ENCODE measurements at places on chromosomes 2 and 18. TPM values are rescaled to one million over a fixed set of nuclear protein-coding genes. Genes with fewer than 3 reads are reported as not detected.

DNA sequence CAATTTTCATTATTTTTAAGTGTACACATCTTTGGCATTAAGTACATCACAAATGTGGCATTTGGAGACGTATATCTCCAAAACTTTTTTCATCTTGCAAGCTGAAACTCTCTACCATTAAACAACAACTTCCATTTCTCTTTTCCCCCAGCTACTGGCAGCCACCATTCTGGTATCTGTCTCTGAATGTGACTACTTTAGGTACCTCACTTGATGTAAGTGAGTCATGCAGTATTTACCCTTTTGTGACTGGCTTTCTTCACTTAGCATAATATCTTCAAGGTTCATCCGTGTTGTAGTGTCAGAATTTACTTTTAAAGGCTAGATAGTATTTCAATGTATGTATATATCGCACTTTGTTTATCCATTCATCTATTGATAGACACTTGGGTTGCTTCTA lies 17.0 kb downstream of the BABAM2 start:
- H3K27me3 ChIP-seq, result no peaks in the 10 kb centered on the region
- H3K4me1 ChIP-seq, result peaks cover 47% of the 10 kb centered on the region
- H3K4me3 ChIP-seq, result no peak overlapping the region
- no peak overlapping the region for H3K27ac ChIP-seq

- no peak overlapping the region for H3K4me3 ChIP-seq
- DNase-seq, result no peak
- H3K27me3 ChIP-seq, result no peaks in the 10 kb centered on the region
- H3K36me3 ChIP-seq, result no peaks in the 10 kb centered on the region
- no peaks in the 10 kb centered on the region for H3K4me1 ChIP-seq
These were observed 47.8 kb downstream of the CFAP36 start for GRCh38 chr2:55567298-55567697.

Gene NAT8
- 1.2 TPM for polyA plus RNA-seq

GRCh38 chr2:11004199-11004598 lies 92.5 kb downstream of the KCNF1 start:
- no peak for DNase-seq
- H3K4me1 ChIP-seq, result no peaks in the 10 kb centered on the region
- no peaks in the 10 kb centered on the region for H3K36me3 ChIP-seq
- no peak overlapping the region for H3K4me3 ChIP-seq

- DNase-seq, result no peak
- no peak overlapping the region for H3K27ac ChIP-seq
- H3K4me1 ChIP-seq, result no peaks in the 10 kb centered on the region
- H3K27me3 ChIP-seq, result no peaks in the 10 kb centered on the region
These were observed 391.3 kb downstream of the SETBP1 start for GRCh38 chr18:45071956-45072355.

Gene DOK6
- 0.72 TPM for polyA plus RNA-seq
